ENCODE measurements at places on chromosomes 16 and 17.

DNA sequence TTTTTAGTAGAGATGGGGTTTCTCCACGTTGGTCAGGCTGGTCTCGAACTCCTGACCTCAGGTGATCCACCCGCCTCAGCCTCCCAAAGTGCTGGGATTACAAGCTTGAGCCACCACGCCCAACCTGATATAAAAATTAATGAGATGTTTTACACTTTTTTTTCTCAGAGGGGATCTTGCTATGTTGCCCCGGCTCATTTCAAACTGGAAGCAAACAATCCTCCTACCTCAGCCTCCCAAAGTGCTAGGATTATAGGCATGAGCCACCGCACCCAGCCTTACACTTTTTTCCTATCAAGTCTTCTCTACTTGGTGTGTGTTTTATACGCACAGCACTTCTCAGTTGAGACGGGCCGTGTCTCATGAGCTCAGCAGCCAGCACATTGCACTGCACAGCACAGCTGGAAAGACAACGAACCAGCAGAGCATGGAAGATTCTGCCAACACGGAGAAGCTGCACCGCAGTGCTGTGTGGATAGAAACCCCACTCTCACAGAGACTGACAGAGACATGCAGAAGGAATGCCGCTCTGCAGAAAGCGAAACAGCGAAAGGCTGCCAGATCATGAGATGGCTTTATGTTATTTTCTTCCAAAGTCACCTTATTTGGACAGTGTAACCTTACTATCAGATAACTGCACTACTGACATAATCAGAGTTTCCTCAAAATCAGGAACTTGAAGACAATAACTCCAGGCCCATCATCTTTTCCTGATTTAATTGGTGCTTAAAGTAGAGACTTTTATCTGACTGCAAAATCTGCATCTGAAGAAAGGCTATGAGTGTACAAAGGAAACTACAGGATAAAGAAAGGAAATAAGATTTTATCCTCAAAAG lies 6.5 kb upstream of the QRICH2 start:
- no peaks in the 10 kb centered on the region for H3K4me1 ChIP-seq
- no peak for DNase-seq
- H3K27me3 ChIP-seq: no peaks in the 10 kb centered on the region
- H3K36me3 ChIP-seq: peaks cover 35% of the 10 kb centered on the region
- H3K4me3 ChIP-seq: no peak overlapping the region
- no peak overlapping the region for H3K27ac ChIP-seq

- peaks cover 6% of the 10 kb centered on the region for H3K36me3 ChIP-seq
- H3K27ac ChIP-seq: no peak overlapping the region
- peak overlapping the region; percentile 52 for H3K4me3 ChIP-seq
- no peak for DNase-seq
Measured at GRCh38 chr17:2854143-2855055, 58.2 kb downstream of the RAP1GAP2 start.

GRCh38 chr17:76644995-76645394 lies 1.4 kb upstream of the ST6GALNAC1 start:
- peaks cover 38% of the 10 kb centered on the region for H3K4me1 ChIP-seq
- no peaks in the 10 kb centered on the region for H3K36me3 ChIP-seq

DNA sequence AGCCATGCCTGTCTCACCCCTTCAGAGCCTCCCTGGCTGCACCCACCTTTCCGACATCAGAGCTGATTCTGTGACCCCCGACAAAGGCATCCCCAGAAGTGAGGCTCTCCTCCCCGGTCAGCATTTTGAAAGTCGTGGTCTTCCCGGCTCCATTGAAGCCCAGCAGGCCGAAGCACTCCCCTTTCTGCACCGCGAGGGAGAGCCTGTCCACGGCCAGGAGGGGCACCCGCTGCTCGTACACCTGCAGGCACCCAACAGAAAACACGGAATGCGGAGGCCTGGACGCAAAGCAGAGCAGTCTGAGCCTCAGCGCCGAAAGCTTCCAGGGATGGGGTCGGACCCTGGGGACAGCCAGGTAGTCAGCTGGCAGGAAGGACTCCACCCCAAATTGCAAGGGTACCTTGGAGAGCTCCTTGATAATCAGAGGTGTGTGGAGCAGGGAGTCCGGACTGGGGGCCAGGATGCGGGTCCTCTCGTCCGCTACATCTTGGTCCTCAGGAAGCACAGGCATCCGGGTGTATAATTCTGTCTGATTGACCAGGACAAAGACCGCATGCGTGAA lies 13.1 kb upstream of the RNPS1 start:
- H3K27ac ChIP-seq: no peak overlapping the region
- H3K36me3 ChIP-seq: no peaks in the 10 kb centered on the region
- no peaks in the 10 kb centered on the region for H3K27me3 ChIP-seq
- no peaks in the 10 kb centered on the region for H3K4me1 ChIP-seq

DNA sequence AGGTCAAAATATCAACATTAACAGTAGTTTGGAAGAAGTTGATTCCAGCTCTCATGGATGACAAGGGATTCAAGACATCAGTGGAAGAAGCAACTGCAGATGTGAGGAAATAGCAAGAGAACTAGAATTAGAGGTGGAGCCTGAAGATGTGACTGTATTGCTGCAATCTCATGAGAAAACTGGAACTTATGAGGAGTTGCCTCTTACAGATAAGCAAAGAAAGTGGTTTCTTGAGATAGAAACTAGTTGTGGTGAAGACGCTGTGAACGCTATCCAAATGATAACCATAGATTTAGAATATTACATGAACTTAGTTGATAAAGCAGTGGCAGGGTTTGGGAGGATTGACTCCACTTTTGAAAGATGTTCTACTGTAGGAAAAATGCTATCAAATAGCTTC lies 67.8 kb downstream of the GOSR1 start:
- no peaks in the 10 kb centered on the region for H3K4me1 ChIP-seq
- no peak for DNase-seq
- no peaks in the 10 kb centered on the region for H3K36me3 ChIP-seq
- no peaks in the 10 kb centered on the region for H3K27me3 ChIP-seq

DNA sequence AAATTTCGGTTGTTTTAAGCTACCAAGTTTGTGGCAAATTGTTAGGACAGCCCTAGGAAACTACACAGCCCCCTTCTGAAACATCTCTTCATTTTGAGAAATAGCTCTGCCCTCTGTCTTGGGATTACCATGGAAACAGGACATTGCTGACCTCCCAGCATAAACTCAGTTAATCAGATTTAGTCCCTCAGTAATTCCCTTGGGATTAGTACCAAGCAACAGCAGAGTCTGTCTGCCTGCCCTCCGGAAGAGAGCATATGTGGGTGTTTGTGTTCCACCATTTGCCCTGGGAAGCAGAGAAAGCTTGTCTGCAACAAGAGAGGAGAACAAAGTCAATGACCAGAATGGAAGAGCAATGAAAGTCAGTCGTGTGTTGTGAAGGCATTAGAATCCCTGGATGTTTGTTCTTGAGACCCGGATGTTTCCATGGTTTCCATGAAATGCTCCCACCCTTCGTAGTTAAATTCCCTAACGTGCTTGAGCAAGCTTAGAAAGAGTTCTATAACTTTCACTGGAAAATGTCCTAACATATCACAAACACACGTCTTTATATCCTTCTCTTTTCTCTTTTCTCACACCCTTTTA lies 26.2 kb downstream of the NUDT7 start:
- H3K4me3 ChIP-seq: no peak overlapping the region
- H3K4me1 ChIP-seq: no peaks in the 10 kb centered on the region
- DNase-seq: no peak

DNA sequence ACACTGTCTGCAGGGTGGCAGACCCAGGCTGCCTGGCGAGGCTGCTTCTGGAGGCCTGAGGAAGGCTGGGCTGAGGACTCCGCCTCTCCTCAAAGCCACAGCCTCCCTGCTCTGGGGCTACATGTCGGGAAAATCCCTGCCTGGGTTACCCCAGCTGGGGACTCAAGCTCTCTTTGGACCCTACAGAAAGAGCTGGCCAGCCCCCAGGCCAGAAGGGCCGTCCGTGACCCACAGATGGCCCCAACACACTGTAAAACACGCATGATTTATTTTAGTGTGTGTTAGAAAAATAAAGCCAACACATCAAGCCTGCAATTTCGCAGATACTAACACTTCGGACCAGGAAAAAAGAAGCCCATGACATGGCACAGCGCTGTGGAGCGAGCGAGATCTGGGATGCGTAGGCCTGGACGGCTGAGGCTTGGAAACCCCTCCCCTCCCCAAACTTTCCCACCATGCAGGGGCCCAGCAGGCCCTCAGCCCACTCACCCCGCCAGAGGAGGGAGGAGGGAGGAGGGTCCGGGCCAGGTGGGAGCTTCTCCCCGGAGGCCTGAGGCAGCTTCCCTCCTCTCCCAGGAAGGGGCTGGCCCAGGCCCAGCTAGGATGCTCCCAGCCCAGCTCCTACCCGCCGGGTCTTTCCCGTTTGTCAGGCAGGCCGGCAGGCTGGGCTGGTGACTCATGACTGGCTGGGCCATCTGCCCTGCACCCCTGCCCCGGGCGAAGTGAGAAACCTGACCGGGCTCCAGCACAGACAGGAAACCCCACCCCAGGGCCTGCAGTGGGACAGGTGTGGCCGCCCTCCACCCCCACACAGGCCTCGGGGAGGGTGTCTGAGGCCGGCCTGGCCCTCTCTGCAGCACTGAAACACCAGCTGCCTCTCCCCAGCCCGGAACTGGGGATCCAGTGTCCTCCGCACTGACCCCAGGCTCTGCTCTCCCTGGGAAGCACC lies 34.1 kb upstream of the SLC38A10 start:
- no peak overlapping the region for H3K4me3 ChIP-seq
- H3K36me3 ChIP-seq: no peaks in the 10 kb centered on the region
- no peak overlapping the region for H3K27ac ChIP-seq
- no peak for DNase-seq
- H3K4me1 ChIP-seq: peaks cover 6% of the 10 kb centered on the region

- H3K27me3 ChIP-seq: no peaks in the 10 kb centered on the region
- DNase-seq: no peak
- H3K36me3 ChIP-seq: no peaks in the 10 kb centered on the region
- peaks cover 11% of the 10 kb centered on the region for H3K4me1 ChIP-seq
- no peak overlapping the region for H3K4me3 ChIP-seq
- H3K27ac ChIP-seq: no peak overlapping the region
Measured at GRCh38 chr16:47413041-47413440, 47.8 kb downstream of the ITFG1 start.

DNA sequence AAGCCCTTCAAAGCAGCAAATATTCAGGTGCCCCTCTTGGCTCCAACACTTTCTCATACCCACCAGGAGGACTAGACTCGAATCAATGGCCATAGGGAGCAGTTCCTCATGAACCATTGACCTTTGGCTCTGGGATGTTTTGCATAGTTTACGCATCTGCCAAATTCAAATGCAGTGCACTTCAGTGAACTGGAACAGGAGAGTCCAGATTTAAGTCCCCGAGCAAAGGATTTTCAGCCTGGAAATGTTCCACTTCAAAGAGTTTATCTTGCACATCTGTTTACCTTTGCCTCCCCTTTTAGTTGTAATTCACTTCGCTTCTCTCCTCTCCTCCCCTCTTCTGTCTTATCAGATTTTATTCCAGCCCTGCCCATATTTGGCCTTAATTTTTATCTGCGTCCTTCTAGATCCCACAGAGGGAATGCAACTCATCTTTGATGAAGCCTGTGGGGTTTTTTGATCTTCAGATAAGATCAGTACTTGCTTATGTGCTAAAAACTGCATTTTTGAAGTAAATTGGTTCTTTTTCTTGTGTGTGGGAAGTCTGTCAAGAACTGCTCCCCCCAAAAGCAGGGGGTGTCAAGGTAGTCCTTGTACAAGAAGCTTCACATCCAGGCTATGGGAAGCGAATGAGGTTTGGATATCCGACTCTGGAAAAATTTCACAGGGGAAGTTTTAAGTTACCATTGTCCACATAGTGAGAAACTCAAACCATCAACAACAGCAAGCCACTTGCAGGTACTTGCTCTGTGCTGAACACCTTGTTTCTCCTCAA lies 281.6 kb downstream of the RBFOX1 start:
- H3K27me3 ChIP-seq: no peaks in the 10 kb centered on the region
- no peaks in the 10 kb centered on the region for H3K4me1 ChIP-seq
- no peaks in the 10 kb centered on the region for H3K36me3 ChIP-seq
- H3K4me3 ChIP-seq: no peak overlapping the region

DNA sequence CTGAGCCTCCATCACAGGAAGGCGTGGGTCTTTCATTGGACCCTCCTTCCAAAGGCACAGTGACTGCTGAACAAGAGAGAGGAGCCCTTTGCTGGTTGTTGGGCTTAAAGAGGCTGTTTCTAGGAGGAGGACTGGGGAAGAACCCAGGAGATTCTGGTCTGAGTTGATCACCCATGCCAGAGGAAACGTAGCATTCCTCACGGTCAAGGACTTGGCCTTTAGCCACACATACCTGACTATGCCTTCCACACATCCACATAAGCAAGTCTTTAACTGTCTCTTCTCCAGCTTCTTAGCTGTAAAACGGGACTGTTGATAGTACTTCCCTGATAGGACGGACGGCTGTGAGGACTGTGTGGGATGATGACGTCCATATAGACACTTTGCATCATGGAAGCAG lies 149.8 kb upstream of the IRX3 start:
- no peaks in the 10 kb centered on the region for H3K36me3 ChIP-seq
- no peak overlapping the region for H3K27ac ChIP-seq
- peaks cover 10% of the 10 kb centered on the region for H3K27me3 ChIP-seq
- DNase-seq: no peak
- no peak overlapping the region for H3K4me3 ChIP-seq

GRCh38 chr16:65373097-65373496 lies 251.2 kb upstream of the CDH11 start:
- no peak for DNase-seq
- no peak overlapping the region for H3K4me3 ChIP-seq
- H3K36me3 ChIP-seq: no peaks in the 10 kb centered on the region
- no peak overlapping the region for H3K27ac ChIP-seq

DNA sequence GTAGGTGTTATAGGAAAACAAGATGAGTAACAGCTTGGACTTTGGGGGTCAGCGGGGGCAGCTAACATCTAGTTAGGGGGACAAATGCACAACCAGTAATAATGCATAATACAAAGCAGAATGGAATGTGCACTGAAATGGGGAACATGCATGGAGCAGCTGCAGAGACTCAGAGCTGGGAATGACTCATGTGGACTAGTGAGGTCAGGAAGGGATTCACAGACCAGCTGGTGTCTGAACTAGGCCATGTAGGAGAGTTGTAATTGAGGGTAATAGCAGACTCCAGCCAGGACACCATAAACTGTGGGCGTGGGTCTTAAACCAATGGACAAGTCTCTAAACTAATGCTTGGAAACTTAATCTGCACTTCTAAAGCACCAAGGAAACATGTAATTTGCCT lies 176.8 kb upstream of the ASIC2 start:
- no peaks in the 10 kb centered on the region for H3K36me3 ChIP-seq
- no peaks in the 10 kb centered on the region for H3K27me3 ChIP-seq
- no peaks in the 10 kb centered on the region for H3K4me1 ChIP-seq
- H3K27ac ChIP-seq: no peak overlapping the region
- DNase-seq: no peak
- no peak overlapping the region for H3K4me3 ChIP-seq

GRCh38 chr17:14760719-14761411 lies 460.0 kb downstream of the HS3ST3B1 start:
- no peak overlapping the region for H3K4me3 ChIP-seq
- no peak overlapping the region for H3K27ac ChIP-seq
- no peaks in the 10 kb centered on the region for H3K36me3 ChIP-seq
- no peaks in the 10 kb centered on the region for H3K4me1 ChIP-seq
- DNase-seq: no peak
